Brain (organoid and tissue), 16 donors: ENCODE measurements at places on chromosomes 2 and 18.

- DNase-seq, result no peak
These were observed 67.3 kb downstream of the APOB start for GRCh38 chr2:20976527-20976926.

- DNase-seq, result no peak
These were observed 15.1 kb upstream of the DYNC2LI1 start for GRCh38 chr2:43758739-43759138.

GRCh38 chr2:145060876-145061275, 541.0 kb upstream of the ZEB2 start:
- no peak for DNase-seq

DNA sequence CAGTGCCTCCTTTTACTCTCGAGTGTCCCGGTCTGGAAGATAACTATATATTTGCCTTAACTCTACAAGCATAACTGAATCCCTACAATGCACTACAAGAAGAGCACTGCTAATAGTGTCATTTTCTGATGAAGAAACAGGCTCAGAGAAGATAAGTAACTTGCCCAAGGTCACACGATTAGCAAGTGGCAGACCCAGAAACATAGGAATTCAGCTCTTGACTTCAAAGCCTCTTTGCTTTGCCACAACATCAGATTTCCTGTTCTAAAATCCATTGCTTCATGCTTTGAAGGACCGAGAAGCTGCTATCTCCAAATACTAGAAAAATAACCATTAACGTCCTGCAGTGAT, 65.6 kb downstream of the HS1BP3 start:
- DNase-seq, result no peak

- no peak for DNase-seq
These were observed 27.1 kb downstream of the SRBD1 start for GRCh38 chr2:45583977-45584376.

- no peak for DNase-seq
These were observed 181.0 kb downstream of the SLC39A10 start for GRCh38 chr2:195838002-195838401.

DNA sequence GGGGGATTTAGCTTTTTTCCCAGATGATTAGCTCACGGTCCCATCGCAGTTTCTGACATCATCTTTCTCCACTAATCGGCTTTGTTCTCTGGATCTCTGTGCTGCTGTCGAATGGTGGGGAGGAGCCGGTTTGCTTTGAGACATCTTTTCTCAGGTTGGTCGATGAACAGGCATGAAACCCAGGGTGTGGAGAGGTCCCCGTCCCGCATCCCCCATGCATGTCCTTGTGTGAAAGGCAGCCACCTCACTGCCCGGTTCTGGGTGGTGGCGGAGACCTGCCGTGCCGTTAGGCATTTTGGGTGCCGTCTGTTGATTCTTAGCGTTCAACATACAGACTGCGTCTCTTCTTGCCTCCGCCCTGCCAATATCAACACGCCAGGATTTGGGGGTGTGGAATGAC, 57.8 kb downstream of the CTDP1 start:
- no peak for DNase-seq

DNA sequence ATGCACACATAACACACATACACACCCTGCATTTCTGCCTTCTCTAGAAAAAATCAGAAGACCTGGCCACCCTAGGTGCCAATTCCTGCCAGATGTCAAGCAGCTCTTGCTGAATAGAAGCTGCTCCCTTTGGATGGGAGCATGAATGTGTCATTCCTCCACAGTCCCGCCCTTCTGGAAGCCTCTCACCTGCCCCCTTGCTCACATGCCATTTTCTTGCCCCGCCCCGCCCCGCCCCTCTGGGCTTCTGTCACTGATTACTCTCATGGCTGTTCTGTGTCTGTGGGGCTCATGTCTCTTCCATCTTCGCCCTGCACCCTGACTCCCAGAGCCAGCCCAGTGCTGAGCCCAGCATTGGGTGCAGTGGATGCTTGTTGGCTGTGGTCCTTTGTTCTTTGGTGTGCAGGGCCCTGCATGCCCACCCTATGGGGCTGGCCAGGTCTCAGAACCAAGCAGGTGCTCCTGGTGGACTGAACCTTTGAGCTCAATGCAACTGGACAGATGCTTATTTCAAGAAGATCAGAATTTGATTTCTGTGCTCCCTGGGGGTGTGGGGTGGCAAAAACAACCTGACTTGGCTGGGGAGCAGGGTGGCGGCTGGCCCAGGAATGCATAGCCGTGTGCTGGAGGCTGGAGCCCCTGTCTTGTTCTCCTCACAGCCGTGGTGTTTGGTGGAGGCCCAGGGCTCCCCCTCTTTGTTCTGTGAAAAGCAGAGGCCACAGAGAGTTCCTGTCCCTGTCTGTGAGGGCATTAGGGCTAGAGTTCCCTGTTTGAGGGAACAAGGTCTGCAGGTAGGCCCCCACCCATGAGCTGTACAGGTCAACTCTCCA, 140.6 kb upstream of the GLI2 start:
- DNase-seq, result no peak

DNA sequence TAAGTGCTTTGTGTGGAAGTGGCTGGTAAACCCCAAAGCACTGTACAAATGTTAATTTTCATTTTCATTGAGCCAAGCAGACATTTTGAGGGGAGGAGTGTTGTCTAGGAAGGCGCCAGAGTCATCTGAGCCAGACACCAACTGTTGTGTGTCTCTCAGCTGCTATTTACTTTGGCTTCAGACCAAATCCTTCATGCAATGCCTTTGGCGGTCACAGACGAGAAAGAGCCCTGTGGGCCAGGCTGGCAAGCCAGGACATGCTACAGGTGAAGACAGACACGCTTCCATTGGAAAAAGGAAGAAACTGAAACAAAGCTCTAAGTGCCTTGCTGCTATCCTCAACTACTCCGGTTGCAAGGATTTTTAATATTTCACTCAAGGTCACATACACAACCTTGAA, 115.4 kb upstream of the CDC42EP3 start:
- peak; percentile 86 for DNase-seq

DNA sequence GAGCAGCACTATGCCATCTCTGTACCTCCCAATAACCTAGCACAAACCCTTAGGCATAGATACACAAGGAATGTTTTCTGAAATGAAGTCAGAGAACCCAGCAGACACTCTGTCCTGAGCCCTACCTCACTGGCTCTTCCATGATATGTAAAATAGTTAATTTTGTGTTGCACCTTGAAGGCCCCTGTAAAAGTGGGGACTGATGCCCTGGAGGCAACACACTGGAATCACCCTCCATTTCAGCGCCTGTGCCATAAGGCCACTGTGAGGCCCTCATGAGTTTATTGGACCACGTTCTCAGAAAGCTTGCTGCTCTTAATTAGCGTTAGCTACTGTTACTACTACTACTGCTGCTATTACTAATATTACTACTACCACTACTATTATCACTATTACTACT, 670.1 kb upstream of the SOX11 start:
- DNase-seq, result no peak

- no peak for DNase-seq
These were observed 419.0 kb downstream of the NBAS start for GRCh38 chr2:15142069-15142689.

- no peak for DNase-seq
These were observed 277.0 kb downstream of the ZNF521 start for GRCh38 chr18:25074925-25075324.

DNA sequence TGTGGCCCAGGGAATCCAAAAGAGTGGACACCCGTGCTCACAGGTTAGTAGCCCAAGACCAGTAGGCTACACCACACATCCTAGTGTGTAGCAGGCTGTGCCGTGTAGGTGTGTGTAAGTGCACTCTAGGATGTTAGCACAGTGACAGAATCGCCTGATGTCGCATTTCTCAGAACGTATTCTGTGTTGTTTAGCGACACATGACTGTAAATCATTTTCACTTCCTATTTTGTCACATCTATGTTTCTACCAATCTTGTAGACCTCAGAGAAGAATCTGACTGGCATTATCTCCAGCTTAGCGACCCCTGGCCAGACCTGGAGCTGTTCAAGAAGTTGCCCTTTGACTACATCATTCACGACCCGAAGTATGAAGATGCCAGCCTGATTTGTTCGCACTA, 45.1 kb downstream of the NTSR2 start:
- DNase-seq, result no peak

DNA sequence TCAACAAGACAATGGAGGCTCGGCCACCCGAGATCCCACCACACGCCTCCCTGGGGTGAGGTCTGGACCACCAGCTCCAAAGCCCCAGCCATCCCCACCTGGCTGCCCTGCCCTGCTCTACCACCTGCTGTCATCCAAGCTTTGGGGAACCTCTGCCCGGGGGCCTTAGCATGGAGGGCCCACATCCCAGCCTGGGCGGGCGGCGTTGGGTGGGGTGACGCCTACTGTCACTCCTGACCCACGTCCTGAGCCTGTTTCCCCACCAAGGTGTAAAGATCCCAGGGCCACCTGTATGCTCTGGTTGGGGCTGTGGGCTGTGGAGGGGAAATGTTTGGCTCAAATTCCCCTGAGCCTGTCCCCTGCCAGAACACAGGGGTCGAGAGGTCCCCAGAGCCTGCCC, 437.6 kb downstream of the EIPR1 start:
- no peak for DNase-seq

GRCh38 chr2:169066897-169067296, 2.5 kb upstream of the DHRS9 start:
- DNase-seq, result no peak

- no peak for DNase-seq
These were observed 156.6 kb downstream of the MYCN start for GRCh38 chr2:16096962-16097361.

GRCh38 chr2:203360833-203361430, 32.7 kb downstream of the ABI2 start:
- DNase-seq, result no peak

GRCh38 chr2:118720866-118721265, 126.6 kb downstream of the EN1 start:
- no peak for DNase-seq
